CD4-positive, alpha-beta T cell treated with Interleukin-4 for 4 hours (primary cell): ENCODE measurements at places on chromosomes 12 and 14.
A peak's percentile ranks its signal among the peaks of the same experiment; 100 is the strongest.

DNA sequence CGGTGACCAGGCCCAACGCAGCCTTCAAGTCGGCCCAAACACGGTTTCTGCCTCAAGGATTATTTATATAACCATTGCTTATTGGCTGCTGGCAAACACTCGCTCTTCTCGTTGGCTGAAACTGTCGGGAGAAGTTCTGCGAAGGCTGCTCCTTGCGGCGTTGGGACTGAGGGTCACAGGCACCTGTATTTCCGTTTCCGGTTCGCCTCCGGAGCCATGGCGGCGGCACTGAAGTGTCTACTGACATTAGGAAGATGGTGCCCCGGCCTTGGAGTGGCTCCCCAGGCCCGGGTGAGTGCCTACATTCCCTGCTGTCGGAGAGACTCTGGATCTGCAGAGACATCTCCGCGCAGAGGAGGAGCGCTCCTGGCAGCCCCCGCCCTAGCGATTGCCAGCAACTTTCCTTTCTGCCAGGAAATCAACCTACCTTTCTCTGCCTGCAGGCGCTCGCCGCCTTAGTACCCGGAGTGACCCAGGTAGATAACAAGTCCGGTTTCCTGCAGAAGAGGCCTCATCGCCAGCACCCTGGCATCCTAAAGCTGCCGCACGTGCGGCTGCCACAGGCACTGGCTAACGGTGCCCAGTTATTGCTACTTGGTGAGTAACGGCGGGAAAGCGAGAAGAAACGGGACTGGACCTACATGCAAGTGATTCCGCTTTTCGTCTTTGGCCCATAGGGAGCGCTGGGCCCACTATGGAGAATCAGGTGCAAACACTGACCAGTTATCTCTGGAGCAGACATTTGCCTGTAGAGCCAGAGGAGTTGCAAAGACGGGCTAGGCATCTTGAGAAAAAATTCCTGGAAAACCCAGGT lies at the start of gene METTL17:
Gene METTL17 (plus strand): TSS at position 194 of the 814 bp plus-strand sequence. CDS start 23 bp downstream, at position 217.
- peak; percentile 92 for DNase-seq

DNA sequence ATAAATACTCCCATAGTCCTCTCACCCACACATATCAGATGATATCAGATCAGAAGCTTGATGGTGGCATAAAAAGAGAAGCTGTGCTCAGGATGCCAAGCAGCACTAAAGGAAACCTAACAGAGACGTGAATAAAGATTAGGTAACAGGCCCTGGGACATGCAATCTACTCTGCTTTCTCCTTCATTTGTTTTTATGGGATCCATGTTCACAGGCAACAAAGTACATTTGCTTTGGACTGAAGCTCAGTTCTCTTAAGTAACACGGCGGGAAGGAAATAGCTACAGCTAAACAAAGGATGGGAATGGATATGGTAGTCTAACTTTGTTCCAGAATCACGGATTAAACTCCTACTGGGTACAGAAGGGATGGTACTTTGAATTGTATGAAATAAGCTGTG lies 119.5 kb downstream of the TTC7B start:
- no peak for DNase-seq

GRCh38 chr14:58882577-58883018 lies 244.8 kb downstream of the DACT1 start:
- DNase-seq, result no peak

DNA sequence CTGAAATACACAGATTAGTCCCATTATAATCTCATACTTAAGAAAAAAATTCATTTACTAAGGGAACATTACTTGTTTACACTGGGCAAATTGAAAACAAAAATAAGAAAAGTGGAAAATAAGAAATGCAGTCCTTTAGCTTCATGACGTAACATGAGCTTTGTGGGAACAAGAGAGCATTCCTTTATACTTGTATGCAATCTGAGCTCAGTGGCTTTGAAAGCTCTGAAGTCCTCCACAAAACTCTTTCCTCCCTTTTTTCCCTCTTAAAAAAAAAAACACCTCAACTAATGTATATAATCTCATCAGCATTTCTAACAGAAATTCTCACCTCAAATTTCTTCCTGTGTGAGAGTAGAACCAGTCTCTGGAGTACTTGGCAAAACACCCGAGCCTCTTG lies 76.9 kb upstream of the OTX2 start:
- no peak for DNase-seq

DNA sequence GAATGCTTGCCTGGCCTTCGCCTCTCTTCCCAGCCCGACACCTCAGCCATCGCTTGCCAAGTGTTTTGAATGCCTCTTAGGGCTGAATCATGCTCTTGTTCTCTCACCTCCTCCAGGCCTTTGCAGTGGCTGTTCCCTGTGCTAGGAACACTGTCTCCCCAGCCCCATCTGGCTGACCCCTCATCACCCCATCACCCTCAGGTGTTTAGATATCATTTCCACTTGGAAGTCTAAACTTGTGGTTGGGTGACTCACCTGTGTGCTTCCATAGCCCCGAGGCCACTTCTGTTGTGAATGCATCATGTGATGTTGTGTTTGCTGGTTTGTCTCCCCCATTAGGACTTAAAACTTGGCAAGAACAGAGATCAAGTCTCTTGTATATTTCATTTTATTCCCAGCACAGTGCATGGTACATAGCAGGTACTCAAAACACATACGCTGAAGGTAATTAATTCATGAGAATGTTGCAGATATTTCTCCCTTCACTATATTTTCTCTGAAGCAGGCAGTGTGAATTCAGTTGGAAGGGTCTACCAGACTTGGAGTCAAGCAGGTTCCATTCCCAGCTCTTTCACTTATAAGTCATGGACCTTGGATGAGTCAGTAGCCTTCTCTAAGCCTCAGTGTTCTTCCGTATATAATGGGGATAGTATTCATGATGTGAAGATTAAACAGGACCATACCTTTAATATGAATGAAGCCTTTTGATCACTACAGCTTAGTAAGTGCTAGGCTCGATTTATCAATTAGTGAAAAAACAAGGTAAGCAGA lies 67.8 kb downstream of the HRK start:
- DNase-seq, result no peak

DNA sequence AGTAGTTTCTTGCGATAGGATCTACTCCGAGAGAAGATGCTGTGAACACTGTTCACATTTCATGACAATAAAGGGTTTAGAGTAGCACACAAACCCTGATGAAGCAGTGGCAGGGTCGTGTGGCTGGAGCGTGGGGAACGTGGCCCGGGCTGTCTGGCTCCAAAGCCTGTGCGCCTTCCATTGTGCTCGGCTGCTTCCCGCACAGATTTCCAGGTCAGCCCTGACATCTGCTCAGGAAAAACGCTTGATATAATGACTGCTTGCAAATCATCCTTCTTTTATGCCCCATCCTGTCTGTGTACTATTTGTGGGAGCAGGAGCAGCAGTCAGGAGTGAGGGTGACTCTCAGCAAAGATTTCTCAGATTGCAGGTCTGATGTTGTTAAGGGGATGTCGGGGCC lies 78.6 kb downstream of the EML1 start:
- no peak for DNase-seq
